ENCODE measurements at places on chromosomes 5 and 9. TPM values are rescaled to one million over a fixed set of nuclear protein-coding genes. Genes with fewer than 3 reads are reported as not detected.

SPATA31A7 gene
- not detected for total RNA-seq

RPP25L gene
- 28.5 TPM for total RNA-seq

TAF11L10 gene
- total RNA-seq, result not detected

IFNA13 gene
- not detected for total RNA-seq

TNIP1 gene
- 139 TPM for total RNA-seq

CTNNAL1 gene
- 51.1 TPM for total RNA-seq

GABRA1 gene
- not detected for total RNA-seq

HABP4 gene
- 17.8 TPM for total RNA-seq

WDR38 gene
- not detected for total RNA-seq

BNC2 gene
- total RNA-seq, result 4.9 TPM

RASEF gene
- 5.6 TPM for total RNA-seq

PCA3 gene
- not detected for total RNA-seq

CYLC2 gene
- total RNA-seq, result not detected

ADCY2 gene
- total RNA-seq, result not detected

FGD3 gene
- total RNA-seq, result 0.36 TPM

PPP3R2 gene
- total RNA-seq, result not detected

SLC6A18 gene
- total RNA-seq, result not detected

GRXCR2 gene
- total RNA-seq, result not detected

MCIDAS gene
- 1.7 TPM for total RNA-seq

PPP1R2B gene
- 0.13 TPM for total RNA-seq

SLC6A3 gene
- total RNA-seq, result 0.37 TPM

FAM151B gene
- total RNA-seq, result 1.2 TPM

IL17B gene
- total RNA-seq, result not detected

PCSK5 gene
- total RNA-seq, result 0.93 TPM

EDIL3 gene
- total RNA-seq, result 0.31 TPM

OR1J2 gene
- not detected for total RNA-seq

PSAT1 gene
- total RNA-seq, result 153 TPM

SOX30 gene
- total RNA-seq, result not detected

DDX4 gene
- total RNA-seq, result not detected

PCDHB14 gene
- total RNA-seq, result 0.13 TPM
